Motor neuron (in vitro differentiated cells): ENCODE measurements at places on chromosomes 12 and 14. TPM values are rescaled to one million over a fixed set of nuclear protein-coding genes. Genes with fewer than 3 reads are reported as not detected.

GRCh38 chr12:60630796-60631195 is 1035.0 kb downstream of the SLC16A7 start:
- peak; percentile 32 for ATAC-seq

GRCh38 chr12:55762646-55763045 is 19.7 kb downstream of the GDF11 start:
- ATAC-seq = no peak

DNA sequence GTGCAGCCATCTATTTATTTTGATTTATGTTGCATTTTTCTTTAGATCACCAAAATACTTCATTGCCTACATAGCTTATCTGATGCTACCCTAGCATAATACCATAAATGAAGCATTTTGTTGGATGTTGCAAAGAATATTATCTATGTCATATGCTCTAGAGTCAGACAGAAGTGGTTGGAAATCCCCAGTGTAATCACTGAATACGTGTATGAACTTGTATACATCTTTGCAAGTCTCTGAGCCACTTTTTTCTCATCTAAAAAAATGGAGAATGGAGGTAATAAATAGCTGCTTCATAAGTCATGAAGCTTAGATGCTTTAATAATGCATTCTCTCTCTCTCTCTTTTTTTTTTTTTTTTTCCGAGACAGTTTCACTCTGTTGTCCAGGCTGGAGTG is 18.5 kb downstream of the EVL start:
- no peak for ATAC-seq

The TMEM229B gene
- total RNA-seq = 0.67 and 1.2 TPM in 2 replicates

GRCh38 chr14:104188727-104189400 is 50.5 kb downstream of the KIF26A start:
- ATAC-seq = no peak

DNA sequence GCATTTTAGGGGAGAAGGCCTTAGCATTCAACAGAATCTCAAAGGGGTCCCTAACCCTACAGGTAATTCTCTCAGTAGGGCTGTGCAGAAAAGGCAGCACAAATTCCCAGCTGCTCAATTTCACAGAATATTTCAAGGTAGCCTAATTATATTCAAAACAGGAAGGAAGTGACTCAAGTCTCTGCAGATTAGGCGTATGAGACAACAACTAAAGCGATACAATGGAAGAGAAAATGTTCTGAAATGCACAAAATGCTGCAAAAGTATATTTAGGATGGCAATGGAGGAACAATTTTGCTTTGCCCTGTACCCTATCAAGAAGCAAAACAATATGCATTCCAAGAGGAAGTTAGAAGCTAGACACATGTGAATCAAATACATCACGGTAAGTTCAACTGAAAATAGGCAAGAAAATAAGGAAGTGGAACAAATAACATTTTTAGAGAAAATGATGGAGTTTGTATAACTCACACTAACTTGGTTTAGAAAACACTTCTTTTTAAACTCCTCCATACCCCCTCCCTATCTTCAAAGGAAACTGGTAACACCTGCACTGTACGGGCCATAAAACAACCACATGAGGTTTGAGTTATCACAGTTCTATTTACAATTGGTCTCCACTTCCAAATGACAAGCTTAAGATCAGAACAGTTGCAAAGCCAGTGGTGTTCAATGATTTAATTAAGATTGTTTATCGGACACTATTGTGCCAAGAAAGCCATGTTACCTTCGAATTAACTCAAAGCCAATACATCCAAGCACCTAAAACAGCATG is 1.6 kb downstream of the GIT2 start:
- ATAC-seq = no peak

GRCh38 chr12:113149361-113150150 is at the start of gene CFAP73:
TSS of gene CFAP73 (plus strand) at chr12:113149724. CDS start at chr12:113149858, 134 bp downstream.
- ATAC-seq = peak; percentile 94

GRCh38 chr12:127041985-127042625 is 1224.9 kb upstream of the TMEM132C start:
- no peak for ATAC-seq

DNA sequence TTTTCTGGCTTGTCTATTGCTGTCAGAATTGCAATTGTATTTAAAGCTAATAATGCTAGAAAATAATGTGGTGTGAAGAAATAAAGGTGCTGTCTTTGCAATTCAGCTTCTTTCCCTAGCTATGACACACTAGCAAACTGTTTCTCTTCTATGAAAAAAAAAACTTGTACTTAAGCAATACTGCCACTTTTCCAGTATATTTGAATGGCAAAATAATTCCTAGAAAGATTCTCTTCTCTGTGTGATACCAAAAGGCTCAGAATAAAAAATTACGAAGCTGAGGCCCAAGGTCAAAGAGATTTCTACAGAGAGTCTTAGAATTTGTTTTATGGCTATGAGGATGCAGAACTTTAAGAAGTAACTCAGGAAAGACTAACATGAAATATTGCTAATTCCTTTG is 235.5 kb downstream of the ADAMTS20 start:
- ATAC-seq = no peak

GRCh38 chr12:98275131-98275475 is 240.3 kb upstream of the TMPO start:
- ATAC-seq = no peak

GRCh38 chr12:1650260-1650977 is 21.4 kb downstream of the WNT5B start:
- ATAC-seq = peak; percentile 27

DNA sequence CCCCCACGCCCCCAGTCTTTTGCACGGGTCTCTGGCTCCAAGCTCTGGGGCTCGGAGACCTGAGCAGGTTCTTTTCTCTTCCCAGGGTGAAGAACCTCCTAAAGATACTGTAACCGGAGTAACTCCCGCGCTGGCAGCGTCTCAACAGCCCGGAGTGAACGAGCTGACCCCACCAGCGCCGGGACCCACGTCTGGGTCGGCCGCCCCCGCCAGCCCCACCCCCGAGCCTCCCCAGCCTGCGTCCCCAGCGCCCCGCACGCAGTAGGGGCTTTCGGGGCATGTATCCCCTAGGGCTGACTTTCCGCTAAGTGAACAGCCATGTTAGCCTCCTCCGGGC is 858 bp downstream of the SLC35F4 start:
- ATAC-seq = no peak

DNA sequence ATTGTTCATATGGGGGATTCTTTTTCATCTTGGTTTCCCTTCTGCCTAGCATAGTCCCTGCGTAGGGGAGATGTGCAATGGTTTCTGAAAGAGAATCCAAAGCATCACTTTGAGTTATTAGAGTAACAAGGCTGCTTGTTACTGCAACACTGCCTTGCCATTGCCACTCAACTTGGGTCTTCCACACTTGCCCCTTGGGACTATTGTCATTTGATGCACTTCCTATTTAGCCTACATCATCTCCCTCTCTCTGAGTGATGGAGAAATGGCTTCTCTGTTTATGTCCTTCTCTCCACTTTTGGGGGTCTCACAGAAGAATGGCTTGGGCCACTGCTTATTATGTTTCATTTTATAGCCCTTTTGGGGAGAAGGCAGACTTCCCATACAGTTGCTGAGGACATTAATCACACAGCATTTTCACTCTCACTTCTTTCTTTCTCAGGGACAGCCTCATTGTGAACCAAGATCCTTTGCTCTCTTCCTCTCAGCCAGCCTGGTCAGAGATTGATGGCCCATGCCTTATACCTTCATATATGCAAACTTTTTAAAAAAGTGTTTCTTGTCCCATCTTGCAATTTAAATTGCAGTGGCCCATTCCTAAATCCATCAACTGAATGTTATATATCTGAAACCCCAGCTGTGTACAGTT is 50.8 kb upstream of the POC1B start:
- ATAC-seq = no peak

DNA sequence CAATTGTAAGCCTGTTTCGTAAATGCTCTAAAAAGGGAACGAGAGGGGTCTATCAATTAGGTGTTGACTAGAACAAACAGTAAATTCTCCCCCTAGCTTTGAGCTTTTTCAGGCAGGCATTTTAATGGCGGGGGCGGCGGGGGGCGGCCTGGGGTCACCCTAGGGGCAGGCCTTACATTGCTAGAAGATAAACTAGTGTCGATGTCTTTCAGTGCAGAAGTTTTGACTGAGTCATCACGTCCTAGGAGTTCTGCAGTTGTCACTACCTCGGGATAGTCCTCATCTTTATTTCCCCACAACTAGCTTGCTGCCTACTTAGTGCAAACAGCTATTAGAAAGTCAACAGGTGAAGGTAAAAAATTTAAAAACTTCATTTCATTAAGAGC is 1.6 kb downstream of the ATP6V1D start:
- no peak for ATAC-seq

DNA sequence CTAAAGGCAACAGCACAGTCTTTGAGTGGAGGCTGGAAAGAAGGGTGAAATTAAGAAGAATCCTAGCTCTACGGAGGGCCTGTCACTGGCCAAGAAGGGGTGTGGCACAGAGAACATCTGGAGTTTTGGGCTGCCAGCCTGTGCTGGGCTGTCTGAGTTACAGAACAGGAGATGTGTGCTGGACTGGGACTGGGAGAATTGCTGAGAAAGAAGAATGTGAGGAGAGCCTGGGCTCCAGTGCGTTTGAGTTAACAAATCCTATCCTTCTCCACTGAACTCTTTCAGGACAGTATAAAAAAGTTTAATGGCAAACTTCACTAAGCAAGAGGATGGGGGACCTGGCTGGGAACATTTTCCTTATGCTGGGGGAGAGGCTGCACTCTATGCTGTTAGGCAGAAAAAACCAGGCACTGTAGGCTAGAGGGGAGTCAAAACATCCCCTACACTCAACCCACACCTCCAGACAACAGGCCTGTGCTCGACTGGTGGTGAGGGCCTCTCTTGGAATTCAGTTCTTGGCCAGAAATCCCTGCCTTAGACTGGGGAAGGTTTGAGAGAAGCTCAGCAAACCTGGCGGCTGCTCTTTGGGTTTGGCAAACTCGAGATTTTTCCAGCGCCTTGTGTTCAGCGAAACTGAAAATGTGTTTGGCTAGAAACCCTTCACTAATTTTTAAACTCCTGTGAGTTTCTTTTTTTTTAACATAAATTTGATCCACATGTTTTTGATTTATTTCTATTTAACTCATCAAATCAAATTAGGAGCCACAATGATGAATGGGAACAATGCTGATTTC is 217.3 kb downstream of the MON2 start:
- peak; percentile 74 for ATAC-seq

GRCh38 chr12:31218203-31219025 is 107.5 kb downstream of the SINHCAF start:
- ATAC-seq = no peak

The CMA1 gene
- total RNA-seq = 4.1 and 5.6 TPM in 2 replicates

DNA sequence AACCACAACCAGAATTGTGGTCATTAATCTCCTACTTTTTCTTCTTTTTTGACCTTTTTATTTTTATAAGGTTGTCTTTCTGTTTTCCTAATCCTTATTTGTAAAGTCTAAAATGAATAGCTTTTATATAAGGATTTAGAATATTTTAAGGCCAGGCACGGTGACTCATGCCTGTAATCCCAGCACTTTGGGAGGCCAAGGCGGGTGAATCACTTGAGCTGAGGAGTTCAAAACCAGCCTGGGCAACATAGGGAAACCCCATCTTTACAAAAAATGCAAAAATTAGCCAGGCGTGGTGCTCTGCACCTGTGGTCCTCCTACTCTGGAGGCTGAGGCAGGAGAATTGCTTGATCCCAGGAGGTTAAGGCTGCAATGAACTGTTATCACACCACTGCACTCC is 55.1 kb downstream of the IFT81 start:
- no peak for ATAC-seq

- no peak for ATAC-seq
Measured at GRCh38 chr14:99724196-99724891, 40.2 kb downstream of the CYP46A1 start.

- no peak for ATAC-seq
Measured at GRCh38 chr12:95762123-95762785, 28.3 kb downstream of the NTN4 start.

The CRY1 gene
- 17.6 and 22.4 TPM in 2 replicates for total RNA-seq

- no peak for ATAC-seq
Measured at GRCh38 chr12:111271674-111272418, 97.0 kb downstream of the PHETA1 start.

The GLT1D1 gene
- total RNA-seq = 0.42 TPM in 1 of 2 replicates, not detected in the other

GRCh38 chr12:104280111-104280510 is 23.4 kb upstream of the EID3 start:
- no peak for ATAC-seq

The MYO1A gene
- 0.31 and 0.83 TPM in 2 replicates for total RNA-seq

The CCDC85C gene
- 20.3 and 22.7 TPM in 2 replicates for total RNA-seq

The LIN7A gene
- 23.5 and 25.6 TPM in 2 replicates for total RNA-seq

GRCh38 chr12:76308866-76309265 is 39.3 kb downstream of the BBS10 start:
- ATAC-seq = no peak

The REP15 gene
- total RNA-seq = 1.7 and 2.8 TPM in 2 replicates

The RHOF gene
- total RNA-seq = 2.8 and 4.6 TPM in 2 replicates

DNA sequence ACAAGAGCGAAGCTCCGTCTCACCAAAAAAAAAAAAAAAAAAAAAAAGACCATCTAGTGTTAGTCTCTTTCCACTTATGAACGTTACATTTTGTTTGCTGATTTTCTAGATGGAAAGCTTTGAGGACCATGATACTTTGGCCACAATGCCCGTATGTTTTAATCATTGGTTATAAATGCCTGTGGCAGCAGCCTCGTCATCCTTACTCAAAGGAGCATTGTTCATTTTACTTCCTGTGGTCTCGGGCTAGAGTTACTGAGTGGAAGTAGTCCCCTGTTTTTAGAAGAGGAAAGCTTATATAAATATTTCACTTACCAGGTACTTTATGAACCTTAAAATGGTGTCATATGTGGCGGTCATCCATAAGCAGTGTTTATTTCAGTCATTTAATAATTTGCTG is 359.9 kb downstream of the AEBP2 start:
- no peak for ATAC-seq

The BIN2 gene
- 0.13 TPM in 1 of 2 replicates, not detected in the other for total RNA-seq

GRCh38 chr12:22437031-22437806 is 102.7 kb upstream of the ST8SIA1 start:
- ATAC-seq = no peak
